ENCODE measurements at places on chromosomes 4 and X. TPM values are rescaled to one million over a fixed set of nuclear protein-coding genes. Genes with fewer than 3 reads are reported as not detected.

DNA sequence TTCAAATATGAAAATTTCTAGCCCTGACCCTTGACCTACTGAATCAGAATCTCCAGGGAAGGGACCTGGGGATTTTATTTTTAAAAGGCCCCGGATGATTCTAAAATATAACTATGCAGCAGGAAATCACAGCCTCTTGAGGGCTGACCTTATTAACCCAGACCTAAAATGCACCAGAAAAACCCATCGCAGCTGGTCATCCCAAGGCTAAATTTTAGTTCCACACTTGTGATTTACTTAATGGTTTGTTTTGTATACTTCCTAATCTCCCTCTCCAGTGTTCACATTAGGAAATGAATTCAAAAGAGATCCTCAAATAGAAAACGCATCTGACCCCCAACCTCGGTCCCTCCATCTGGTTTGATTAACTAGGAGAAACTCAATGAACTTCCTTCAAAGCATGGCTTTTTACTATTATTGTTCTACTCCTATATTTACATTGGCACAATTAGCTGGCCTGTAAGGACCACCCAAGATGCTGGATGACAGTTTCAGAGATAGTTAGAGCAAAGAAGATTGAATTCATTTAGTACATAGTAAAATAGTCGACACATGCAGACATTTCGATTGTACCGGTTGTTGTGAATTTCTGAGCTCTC is 147.8 kb upstream of the MED14 start:
- DNase-seq: no peak

- DNase-seq: no peak
Observed at GRCh38 chr4:8103421-8104390, 54.9 kb downstream of the ABLIM2 start.

The MCUB gene
- total RNA-seq: 3.9 TPM

DNA sequence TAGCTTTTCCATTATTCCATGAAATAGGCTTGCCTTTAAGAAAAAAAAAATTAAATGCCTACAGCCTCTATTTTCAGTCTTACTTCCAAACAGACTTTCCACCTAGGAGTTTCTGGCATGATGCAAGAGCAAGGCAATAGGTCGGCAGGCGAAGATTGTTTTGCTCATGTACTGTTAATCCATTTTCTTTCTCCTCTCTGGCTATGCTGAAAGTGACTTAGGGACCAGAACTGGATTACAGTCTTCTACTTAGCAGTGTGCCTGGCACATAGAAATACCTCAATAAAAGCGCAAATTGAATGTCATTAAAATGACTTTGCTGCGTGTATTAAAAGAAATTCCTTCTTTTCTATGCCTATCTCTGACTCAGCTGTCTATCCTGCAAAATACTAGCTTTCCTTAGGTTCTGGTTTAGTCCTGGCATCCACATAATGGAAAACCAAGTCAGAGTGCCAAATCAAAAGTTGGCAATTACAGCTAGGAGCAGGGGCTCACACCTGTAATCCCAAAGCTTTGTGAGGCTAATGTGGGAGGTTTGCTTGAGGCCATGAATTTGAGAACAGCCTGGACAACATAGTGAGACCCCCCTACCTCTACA is 51.9 kb downstream of the CC2D2A start:
- no peak for DNase-seq

The NHSL2 gene
- 3.4 TPM for total RNA-seq

DNA sequence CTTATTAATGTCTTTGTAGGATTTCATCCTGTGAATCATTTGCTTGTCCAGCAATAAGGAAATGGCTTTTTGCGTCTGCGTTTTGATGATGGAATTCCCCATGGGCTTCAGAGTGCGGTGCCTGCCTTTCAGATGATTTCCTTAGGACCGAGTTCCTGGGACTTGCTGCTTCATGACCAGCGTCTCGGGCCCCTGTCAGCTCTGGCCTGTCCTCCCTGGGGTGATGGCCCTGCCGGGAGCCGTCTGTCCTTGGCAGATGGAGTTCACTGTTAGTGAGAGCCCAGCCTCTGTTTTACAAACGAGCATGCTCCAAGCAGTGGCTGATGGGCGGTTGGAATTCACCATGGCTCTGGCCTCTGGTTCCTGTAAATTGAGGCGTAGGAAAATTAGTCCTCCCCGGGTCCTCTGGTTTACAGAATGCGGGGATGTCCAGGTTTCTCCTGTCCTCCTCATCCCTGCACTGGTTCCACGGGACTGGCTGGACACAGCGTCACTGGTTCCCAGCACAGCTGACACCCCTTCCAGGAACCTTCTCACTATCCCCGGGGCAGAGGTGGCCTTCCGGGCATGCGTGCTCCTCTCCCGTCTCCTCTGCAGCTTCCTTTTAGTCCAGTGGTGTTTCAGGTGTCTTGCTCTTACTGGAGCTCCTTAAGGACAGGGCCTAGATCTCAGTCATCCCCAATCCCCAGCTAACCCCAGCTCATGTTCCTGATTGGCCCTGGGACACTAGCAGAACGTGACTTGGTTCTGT is 34.9 kb downstream of the TBC1D14 start:
- no peak for DNase-seq

The OPRPN gene
- not detected for total RNA-seq

- DNase-seq: no peak
Observed at GRCh38 chrX:96407072-96407471, 277.6 kb upstream of the DIAPH2 start.

The RPA4 gene
- 1.6 TPM for total RNA-seq
